ENCODE measurements at places on chromosomes 16 and 17. TPM values are rescaled to one million over a fixed set of nuclear protein-coding genes. Genes with fewer than 3 reads are reported as not detected.
A peak's percentile ranks its signal among the peaks of the same experiment; 100 is the strongest.

GRCh38 chr17:670286-670685 is 44.4 kb downstream of the VPS53 start:
- no peak for ATAC-seq

DNA sequence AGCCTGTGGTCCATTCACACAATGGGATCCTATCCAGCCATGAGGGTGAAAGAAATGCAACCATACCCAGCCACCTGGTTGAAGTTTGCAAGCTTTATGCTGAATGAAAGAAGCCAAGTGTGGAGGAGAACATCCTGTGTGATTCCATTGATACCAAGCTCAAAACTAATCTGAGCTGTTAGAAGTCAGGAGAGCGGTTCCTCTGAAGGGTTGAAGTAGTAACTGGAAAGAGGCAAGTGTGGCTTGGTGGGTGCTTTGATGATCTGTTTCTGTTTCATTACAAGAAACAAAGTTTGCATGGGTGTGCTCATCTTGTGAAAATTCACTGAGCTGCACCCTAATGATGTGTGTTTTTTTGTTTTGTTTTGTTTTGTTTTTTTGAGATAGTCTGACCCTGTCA is 99.4 kb downstream of the SALL1 start:
- no peak for ATAC-seq

- no peak for ATAC-seq
These were observed 89.8 kb upstream of the ZNF750 start for GRCh38 chr17:82929676-82930042.

GRCh38 chr17:17789828-17790636 is 46.8 kb downstream of the SREBF1 start:
- ATAC-seq, result no peak

GRCh38 chr16:85381738-85382592 is 231.2 kb upstream of the GSE1 start:
- no peak for ATAC-seq

- ATAC-seq, result no peak
These were observed 85.0 kb upstream of the MYOCD start for GRCh38 chr17:12580640-12581039.

GRCh38 chr17:59897090-59897489 is 4.2 kb downstream of the RPS6KB1 start:
- ATAC-seq, result no peak

DNA sequence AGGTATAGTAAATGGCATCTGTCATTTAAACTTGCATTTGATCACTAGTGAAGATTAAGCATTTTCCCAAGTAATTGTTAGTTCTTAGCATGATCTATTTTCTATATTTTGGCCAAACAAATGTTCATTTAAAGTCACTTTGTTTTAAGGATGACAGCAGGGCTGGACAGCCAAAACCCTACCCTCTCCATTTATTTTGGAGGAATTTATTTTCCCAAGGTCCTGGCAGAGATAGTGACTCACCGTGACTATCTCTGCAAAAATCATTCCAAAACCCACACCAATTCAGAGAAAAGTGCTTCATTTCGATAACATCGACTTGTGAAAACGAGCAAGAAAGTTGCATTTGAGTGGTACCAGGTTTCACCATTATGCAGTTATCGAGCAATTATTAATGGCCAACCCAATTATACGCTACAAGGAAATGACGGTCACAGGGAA is 665 bp upstream of the AKAP1 start:
- peak; percentile 34 for ATAC-seq

The MTMR4 gene
- 72.1 TPM for total RNA-seq

The CHAD gene
- not detected for total RNA-seq

The GLYR1 gene
- 97.2 TPM for total RNA-seq
